Left renal cortex interstitium (tissue), 4 donors: ENCODE measurements at places on chromosomes 7 and 10. TPM values are rescaled to one million over a fixed set of nuclear protein-coding genes. Genes with fewer than 3 reads are reported as not detected.

DNA sequence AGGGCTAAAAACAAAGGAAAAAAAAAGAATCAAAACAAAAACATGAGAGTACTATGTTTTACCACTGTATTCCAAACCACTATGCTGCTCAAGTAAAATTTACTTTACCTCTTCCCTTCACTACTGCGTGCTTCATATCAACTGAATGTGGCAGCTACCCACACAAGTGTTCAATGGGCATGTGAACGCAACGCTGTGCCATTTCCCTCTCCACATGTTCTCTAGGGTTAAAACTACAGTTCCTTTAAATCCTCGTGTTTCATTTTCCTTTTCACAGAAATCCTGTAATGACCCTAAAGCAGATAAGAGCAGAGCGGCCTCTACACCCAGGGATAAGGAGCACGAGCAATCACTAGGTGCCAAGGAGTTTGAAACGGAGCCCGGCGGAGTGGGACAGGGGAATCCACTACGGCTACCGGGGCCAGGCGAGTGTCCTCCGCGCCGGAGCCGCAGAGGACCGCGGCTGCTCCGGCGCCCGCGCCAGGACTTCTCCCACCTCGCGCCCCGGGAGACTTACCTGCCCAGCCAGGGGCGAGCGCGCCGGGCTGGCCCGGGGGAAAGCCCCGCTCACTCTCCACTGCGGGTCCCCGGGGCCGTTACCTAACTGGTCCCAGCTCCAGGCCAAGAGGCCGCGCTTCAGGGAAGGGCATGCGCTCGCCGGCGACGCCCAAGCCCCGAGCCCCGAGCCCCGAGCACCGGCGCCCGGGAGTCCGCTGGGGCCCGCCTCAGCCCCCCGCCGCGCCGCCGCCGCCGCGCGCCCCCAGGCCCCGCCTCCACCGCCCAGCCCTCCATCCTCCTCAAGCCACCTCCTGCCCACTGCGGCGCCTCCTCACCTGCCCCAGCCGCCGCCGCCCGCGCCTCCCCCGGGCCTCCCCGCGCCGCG lies 711 bp downstream of the NAMPT start:
- no peak for DNase-seq

DNA sequence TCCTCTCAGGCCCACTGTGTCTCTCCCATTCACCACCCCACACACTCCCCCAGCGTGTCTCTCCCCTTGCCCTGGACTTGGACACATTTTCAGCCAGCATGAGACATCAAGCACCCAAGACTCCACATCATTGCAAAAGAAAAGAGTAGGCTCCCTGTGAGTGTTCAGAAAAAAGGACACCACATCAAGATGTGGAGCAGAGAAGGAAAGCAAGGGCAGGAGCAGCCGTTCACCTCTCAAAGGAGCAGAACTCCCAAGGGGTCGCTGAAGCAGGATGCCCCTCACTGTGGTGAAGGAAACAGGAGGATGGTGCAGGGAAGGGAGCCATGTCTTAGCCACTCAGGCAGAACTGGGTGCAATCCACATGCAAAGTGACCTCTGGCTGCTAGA lies 89.9 kb upstream of the MACROH2A2 start:
- no peak for DNase-seq

DNA sequence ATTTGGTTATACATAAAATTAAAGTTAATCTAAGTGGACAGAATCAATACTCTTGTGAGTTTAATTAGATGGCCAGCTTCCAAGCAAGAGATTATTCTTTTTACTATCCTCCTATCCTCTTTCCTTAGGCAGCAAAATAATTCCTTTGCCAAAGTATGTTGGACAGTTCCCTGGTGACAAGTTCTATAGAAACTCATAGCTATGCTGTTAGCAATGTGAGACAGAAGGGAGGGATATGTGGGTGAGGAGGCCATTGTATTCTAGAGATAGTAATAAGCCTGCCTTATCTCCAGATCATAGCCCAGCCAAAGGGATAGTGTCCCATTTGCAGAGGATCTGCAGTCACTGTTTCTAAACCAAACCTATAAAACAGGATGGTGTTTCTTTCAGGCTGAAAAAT lies 181.6 kb upstream of the HDAC9 start:
- no peak for DNase-seq

- DNase-seq = no peak
Observed at GRCh38 chr10:86363184-86363832, 3.3 kb downstream of the GRID1 start.

OR2A7 gene
- 27.2 TPM for polyA plus RNA-seq

FXYD4 gene
- 0.41 TPM for polyA plus RNA-seq

DNAH11 gene
- 5.2 TPM for polyA plus RNA-seq

MRLN gene
- 0.73 TPM for polyA plus RNA-seq

OSBPL3 gene
- 15.5 TPM for polyA plus RNA-seq

VENTX gene
- polyA plus RNA-seq = 0.24 TPM
